ENCODE measurements at places on chromosomes 6 and 20. TPM values are rescaled to one million over a fixed set of nuclear protein-coding genes. Genes with fewer than 3 reads are reported as not detected.

- no peak for DNase-seq
Observed at GRCh38 chr20:17795501-17796071, 95.8 kb downstream of the BANF2 start.

DNA sequence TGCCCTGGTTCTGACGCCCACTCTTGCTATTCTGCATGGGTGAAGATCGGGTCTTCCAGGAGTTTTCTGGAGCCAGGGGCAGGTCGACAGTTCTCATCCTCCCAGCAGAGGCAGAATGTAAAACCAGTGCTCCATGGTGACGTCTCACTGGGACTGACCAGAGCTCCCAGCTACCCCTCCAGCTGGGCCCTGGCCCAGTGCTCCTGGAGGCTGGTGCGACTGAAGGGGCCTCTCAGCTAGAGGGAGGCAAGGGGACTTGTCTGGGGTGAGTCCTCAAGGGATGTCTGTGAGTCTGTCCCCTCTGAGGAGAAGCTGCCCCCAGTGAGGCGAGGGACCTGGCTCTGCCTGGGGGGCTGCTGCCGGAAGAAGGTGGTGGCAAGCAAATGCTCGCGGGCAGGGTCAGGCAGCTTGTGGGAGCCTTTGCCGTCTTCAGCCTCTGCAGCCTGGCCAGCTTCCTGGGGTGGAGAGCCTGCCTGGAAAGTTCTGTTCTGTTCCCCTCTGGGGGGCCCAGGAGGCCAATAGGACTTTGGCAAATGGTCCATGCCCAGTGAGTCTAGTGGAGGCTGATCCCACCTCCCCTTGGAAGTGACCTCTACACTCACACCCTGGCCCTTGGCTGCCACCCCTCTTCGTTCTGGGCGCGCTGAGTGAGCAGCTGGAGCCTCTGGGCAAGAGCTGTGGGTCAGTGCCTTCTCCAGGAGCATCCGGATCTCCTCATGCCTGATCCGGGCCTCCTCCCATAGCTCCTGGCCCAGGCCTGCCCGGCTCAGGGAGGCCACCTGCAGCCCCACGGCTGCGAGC lies 47.5 kb downstream of the KIAA1755 start:
- no peak for DNase-seq

- DNase-seq = no peak
Observed at GRCh38 chr6:33469661-33470060, 15.3 kb downstream of the ZBTB9 start.

DNA sequence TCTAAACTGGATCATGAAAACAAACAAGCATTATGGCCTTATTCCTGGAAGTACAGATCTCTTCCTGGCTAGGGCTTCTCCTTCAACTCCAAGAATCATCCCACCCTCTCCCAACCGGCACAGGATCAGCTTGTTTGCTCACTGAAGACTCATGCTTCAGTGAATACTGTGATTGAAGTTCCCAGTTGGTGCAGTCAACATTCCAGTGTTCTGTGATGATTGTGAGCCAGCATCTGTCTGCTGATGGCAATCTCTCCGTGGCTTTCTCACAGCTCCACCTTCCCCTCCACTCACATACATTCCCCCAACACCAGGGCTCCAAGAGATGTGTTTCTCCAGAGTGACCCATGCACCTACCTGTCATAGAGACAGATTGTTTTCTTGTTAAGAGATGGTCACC lies 421.3 kb upstream of the BTBD3 start:
- no peak for DNase-seq

GRCh38 chr20:7596541-7596940 lies 343.7 kb downstream of the HAO1 start:
- no peak for DNase-seq

The CD93 gene
- polyA plus RNA-seq = 0.67 TPM

The PSORS1C2 gene
- polyA plus RNA-seq = not detected

The AGPAT1 gene
- 41.9 TPM for polyA plus RNA-seq

The DLK2 gene
- polyA plus RNA-seq = not detected

The CDH4 gene
- polyA plus RNA-seq = 0.27 TPM

The GNAS-AS1 gene
- polyA plus RNA-seq = not detected

The PGC gene
- 51.3 TPM for polyA plus RNA-seq

The MTHFD1L gene
- polyA plus RNA-seq = 1.6 TPM

Data from small intestine (tissue), 16 donors.